ENCODE measurements at places on chromosomes 5 and 9.

DNA sequence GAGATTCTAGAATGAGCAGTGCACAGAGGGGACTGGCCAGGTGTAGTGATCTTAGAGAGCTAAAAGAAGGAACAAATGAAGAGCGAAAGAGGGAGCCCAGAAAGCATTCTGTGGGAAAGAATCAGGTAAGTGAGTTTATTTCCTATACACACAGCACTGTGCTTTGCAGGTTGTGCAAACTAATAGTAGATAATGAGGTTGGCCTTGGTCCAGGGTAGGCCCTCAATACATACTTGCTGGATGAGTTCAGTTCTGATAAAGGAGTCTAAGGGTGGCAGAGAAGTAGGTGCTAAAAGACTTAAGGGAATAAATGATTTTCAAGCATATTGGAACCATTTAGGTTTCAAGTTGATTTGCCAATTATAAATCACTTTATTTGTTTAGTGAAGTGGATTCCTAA lies 122.0 kb downstream of the NPR3 start:
- no peak for DNase-seq

DNA sequence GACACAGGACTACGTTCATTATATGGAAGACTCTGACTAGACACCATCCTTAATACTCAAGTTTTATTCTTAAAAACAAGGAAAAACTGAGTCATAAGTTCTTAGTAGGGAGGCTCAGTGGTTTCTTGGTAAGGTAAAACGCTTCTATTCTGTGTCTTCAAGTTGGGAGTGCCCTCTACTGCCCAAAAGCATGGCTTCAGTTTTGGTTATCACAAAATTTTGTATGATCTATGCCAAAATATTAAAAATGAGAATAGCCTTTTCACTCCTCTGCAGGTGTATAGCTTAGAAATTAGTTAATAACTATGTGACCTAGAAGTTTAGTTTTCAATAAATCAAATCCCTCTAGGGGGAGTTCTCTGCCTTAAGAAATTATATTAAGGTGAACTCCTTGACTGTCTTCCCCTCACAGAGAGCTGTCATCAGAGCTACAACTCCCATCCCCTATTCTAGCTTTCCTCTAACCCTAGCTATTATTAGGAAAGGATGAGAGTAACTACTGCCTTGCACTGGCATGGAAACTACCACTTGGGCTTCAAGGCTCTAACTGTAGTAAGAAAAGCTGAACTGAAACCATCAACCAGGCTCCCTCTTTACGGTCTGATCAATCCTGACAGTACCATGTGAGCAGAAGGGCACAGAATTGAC lies 189.7 kb downstream of the GNAQ start:
- no peak for DNase-seq

GRCh38 chr9:114756920-114757319 lies 48.9 kb downstream of the TNFSF15 start:
- DNase-seq, result no peak

GRCh38 chr5:151642472-151643140 lies 44.1 kb downstream of the SPARC start:
- no peak for DNase-seq

DNA sequence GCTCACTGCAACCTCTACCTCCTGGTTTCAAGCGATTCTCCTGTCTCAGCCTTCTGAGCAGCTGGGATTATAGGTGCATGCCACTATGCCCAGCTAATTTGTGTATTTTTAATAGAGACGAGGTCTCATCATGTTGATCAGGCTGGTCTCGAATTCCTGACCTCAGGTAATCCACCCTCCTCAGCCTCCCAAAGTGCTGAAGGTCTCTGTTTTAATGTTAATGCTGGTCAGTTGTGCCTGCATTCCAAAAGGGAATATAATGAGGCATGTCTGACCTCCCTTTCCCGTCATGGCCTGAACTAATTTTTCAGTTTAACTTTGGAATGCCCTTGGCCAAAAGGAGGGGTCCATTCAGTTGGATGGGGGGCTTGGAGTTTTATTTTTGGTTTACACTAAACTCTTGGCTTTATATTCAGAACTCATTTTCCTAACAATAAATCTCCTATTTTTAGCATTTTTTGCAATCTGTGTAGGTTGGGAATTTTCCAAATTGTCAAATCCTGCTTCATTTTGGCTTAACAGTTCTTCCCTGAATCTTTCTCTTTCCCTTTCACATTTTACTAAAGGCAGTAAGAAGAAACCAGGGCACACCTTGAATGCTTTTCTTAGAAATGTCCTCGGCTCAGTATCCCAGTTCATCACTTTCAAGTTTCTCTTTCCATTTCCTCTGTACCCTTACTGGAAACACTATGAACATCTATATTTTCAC lies 1175.5 kb downstream of the MAT2B start:
- DNase-seq, result no peak

- no peak for DNase-seq
Measured at GRCh38 chr5:44807269-44807668, 1.5 kb upstream of the MRPS30 start.

- DNase-seq, result no peak
Measured at GRCh38 chr5:1409381-1410110, 35.7 kb downstream of the SLC6A3 start.

- DNase-seq, result no peak
Measured at GRCh38 chr5:36606428-36607113, at the start of gene SLC1A3. Gene SLC1A3, plus strand, starts transcription at chr5:36606606. Its CDS starts 1,818 bp downstream, at chr5:36608424.

DNA sequence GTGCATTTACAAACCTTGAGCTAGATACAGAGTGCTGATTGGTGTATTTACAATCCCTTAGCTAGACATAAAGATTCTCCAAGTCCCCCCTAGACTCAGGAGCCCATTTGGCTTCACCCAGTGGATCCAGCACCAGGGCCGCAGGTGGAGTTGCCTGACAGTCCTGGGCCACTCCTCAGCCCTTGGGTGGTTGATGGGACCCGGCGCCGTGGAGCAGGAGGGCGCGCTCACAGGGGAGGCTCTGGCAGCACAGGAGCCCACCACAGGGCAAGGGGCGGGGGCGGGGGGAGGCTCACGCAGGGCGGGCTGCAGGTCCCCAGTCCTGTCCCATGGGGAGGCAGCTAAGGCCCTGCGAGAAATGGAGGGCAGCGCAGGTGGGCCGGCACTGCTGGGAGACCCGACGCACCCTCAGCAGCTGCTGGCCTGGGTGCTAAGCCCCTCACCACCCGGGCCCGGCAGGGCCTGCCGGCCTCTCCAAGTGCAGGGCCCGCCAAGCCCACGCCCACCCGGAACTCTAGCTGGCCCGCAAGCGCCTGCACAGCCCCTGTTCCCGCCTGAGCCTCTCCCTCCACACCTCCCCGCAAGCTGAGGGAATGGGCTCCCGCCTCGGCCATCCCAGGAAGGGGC lies 613.5 kb downstream of the TLE4 start:
- DNase-seq, result no peak

DNA sequence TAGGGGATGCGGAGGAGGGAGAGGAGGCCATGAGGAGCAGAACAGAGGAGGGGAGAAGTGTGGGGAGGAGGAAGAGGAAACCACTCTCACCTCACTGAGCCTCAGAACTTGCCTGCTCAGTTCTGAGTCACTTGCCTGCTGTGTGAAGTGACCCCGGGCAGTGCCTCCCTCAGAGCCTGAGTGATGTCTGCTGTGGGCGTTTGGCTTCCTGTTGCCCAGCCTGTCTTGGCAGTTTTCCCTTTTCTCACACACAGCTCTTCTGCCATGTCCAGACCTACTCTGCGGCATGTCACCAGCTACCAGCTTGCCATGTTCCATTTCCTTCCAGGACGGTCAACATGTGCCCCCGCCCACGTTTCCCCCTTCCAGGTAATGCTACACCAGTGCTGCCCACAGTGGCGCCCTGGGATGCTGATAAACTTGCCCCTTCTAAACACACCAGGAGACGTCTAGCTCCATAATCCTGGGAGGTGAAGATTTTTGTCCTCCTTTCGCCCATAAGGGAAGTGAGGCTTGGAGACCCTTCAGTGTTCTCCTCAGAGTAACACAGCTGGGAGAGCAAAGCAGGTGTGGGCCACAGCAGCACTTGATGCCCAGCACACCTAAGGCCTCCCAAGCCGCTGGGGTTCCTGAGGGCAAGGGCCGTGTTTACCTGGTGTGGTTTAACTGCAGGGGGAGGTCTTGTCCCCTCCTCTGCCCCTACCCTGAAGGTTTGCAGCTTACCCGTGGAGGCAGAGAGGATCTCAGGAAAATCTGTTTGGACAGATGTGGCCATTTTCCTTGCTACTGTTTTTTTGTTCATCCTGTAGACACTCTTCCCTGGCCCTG lies 63.8 kb upstream of the RNF130 start:
- no peak for DNase-seq

DNA sequence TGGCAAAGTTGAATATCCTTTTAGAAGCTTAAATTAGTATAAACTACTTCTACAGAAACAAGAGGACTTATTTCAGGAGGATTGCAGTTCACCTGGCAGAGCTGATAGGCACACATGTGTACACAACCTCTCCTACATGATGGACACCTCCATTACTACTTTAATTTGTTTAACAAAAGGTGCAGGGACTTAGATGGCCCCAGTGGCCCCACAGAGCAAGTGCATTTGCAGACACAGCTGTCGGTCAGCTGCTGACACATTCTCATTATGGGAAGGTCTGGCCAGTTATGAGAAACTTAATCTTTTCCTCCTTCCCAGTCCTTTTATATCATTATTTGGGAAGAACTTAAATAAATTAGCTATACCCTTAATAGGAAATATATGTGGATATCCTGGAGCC lies 28.3 kb downstream of the TDRD7 start:
- no peak for DNase-seq

DNA sequence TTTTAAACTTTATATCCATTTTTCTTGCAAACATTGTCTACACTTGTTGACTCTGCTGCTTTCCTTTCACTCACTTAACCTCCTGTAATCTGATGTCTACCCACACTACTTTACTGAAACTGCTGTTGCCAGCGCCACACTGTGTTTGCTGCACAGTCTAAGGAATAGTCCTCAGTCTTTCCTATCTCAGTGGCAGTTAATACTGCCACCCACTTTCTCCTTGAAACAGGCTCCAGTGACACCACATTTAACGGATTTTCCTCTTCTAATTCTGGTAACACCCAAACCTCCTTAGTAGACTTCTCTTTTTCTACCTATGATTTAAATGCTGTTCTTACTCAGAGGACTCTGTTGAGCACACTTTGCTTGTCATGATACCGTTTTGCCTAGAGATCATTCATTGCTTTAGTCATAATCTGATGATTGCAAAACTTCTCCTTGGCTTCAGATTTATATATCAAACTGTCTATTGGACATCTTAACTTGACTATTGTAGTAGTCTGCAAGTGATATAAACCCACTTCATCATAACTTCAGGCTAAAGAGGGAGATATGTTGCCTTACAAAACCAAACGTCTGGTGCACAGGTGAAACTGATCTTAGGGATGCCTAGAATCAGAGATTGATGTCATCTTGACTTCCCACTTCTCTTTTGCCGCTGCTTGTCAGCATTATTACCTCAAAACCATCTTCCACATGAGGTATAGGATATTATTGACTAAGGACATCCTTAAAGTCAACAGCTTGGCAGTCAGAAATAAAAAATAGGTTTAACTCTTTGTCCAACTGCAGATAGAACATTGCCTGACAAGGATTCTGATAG lies 94.1 kb downstream of the CDC42SE2 start:
- no peak for DNase-seq

DNA sequence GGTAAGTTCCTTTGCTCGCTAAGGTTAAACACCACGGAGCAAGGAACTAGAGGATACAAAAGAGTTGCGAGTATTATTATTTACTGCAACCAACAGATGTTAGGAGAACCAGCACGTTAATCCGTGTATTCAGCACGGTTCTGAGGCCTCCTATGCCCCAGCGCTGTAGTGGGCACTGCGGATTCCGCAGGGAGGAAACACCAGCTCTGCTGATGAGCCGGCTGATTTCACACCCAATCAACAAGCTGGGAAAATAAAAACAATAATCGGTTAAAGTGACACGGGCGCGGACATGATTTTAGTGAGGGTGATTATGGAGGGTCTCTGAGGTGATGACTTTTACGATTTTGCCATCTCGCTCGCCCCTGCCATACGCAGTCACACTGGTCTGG lies 702 bp upstream of the PRELID2 start:
- no peak for DNase-seq

GRCh38 chr5:159759791-159760290 lies 156.4 kb upstream of the ADRA1B start:
- no peak for DNase-seq

DNA sequence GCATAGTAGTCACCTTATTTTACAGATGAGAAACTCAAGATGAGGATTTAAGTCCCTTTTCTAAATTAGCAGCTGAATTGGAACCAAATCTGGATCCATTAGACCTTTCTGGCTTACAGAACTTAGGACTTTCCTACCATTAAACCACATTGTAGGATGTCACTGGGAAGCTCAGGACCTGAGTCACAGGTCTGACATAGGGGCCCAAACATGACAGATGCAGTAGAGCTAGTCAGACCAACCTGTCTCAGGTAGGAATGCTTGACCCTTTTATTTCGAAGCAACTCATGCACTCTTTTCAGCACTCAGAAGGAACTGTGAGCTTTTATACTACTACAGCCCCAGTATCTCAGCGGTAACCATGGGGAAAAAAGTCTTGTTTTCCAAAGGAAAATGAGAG lies 2.6 kb downstream of the RAB24 start:
- DNase-seq, result no peak

DNA sequence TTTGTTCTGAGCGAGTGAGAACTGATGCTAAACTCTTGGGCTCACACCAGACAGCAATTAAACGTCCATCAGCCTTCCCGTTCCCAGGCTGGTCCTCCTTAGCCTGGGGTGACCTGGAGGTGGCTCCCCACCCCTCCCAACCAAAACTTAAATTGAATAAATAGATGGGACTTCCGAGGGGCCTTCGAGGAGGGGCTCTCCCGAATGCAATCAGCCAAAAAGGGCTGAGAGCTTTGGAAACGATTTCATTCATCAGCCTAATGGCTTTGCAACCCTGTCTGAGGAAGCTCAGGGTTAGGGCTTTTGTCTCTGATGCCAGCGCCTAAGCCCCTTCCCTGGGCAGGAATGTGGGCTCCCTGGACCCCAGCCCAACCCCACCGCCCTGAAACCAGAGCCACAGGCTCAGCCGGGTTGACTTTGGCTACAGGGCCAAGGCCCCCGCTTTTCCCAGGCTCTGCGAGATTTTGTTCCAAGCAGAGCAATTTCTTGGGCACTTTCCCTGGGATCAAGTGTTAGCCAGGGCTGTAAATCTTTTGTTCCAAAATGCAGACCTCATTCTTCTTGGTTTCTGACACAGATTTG lies 29.2 kb downstream of the LHX3 start:
- DNase-seq, result no peak

GRCh38 chr9:117757561-117758190 lies 53.5 kb downstream of the TLR4 start:
- no peak for DNase-seq

GRCh38 chr9:17589771-17590170 lies 10.9 kb downstream of the SH3GL2 start:
- no peak for DNase-seq

- DNase-seq, result no peak
Measured at GRCh38 chr5:151357792-151358191, 10.4 kb upstream of the SLC36A2 start.

Measured in stimulated activated CD8-positive, alpha-beta memory T cell treated with anti-CD3 and anti-CD28 coated beads, Interleukin-4, amount 100 ng/mL, for 4 hours (primary cell).